ENCODE measurements at places on chromosomes 12 and 14.

- no peak for DNase-seq
Observed at GRCh38 chr12:110705309-110705708, 16.4 kb upstream of the HVCN1 start.

DNA sequence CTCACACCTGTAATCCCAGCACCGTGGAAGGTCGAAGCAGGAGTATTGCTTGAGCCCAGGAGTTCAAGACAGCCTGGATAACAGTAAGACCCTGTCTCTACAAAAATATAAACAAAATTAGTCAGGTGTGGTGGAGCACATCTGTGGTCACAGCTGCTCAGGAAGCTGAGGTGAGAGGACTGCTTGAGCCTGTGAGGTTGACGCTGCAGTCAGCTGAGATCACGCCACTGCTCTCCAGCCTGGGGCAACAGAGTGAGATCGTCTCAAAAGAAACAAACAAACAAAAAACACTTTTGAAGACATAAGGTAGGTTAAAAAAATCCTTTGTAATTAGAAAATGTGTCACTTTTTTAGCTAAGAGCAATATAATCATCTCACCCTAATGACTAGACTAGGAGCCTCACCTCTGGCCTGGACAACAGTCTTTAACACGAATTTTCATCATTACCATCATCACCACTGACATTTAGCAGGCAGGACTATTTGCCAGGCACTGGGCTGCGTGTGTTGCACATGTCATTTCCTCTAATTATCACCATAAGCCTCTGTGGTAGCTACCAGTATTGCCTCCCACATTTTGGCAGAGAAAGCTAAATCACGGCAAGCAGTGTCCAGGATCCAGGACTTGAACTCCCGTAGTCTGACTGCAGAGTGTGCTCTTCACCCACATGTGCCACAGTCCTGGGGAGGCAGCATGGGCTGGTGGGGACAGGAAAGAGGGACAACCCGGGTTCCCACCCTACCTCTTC, 4.6 kb upstream of the SYCP3 start:
- DNase-seq = no peak

GRCh38 chr14:76015191-76015590, 29.6 kb downstream of the IFT43 start:
- DNase-seq = no peak

- DNase-seq = no peak
Observed at GRCh38 chr14:97705976-97706375, 908.8 kb downstream of the VRK1 start.

DNA sequence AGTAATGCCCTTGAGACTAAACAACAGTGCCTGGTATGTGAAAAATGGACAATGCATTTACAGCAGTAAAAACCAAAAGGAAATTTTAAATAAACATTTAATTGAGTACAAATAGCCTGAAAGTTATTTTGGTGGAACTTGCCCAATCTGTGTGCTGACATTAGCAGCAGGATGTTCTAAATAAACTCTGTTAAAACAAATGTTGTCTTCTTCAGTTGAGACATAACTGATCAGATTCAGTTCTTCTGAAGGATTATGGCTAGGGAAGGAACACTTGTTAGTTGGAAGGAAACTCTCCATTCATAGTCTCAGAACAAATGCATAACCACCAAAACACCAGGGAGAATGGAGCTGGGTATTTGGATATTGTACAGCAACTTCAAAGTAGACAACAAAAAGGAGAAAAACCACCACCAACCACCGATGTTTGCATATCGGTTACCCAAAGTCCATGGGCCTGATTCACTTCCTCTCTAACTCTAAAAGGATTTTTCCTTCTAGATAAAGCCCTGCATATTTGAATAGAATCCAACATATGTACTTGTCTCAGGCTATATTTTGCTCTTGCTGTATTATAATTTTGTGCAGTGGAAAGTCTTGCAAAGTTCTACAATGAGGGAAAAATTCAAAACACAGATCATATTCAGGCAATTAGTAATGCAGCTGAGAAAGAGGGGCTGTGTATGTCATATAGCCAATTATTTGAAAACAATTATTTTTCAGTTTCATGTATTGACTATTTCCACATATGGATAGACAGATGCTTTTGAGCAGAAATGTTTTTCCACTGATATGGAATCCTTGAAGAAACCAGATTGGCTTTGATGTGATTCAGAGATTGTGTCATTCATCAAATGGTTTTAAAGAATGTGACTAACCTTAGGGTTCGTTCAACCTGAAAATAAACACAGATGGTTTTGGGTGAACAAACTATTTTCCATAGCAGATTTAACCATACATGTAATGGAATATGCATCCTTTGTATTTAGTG, 152.2 kb upstream of the BMP4 start:
- peak; percentile 50 for DNase-seq

DNA sequence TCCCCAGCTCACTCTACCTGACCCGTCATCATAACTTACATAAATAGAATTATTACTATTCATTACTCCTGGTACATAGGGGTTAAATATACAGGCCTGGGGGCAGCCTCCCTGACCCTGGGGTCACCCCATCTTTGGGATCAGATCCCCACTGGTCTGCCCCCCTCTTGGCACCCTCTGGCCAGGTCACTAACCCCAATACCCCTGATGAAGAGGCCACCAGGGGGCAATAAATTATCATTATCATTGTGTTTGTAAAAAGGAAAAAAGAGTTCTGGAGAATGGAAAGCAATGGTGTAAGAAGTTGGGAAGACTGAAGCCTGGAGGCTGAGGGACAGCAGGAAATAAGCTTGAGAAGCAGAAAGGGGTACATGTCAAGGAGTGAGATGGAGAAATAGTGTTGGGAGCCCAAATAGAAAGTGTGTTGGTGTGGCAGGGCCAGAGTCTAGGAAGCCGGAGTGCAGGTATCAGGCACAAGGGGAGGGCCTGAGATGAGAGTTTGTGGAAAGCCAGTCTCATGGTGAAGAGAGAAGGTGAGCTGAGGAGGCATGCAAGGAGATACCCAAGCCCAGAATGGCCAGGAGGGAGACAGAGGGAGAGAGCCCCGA, 6.1 kb upstream of the AAAS start:
- no peak for DNase-seq

DNA sequence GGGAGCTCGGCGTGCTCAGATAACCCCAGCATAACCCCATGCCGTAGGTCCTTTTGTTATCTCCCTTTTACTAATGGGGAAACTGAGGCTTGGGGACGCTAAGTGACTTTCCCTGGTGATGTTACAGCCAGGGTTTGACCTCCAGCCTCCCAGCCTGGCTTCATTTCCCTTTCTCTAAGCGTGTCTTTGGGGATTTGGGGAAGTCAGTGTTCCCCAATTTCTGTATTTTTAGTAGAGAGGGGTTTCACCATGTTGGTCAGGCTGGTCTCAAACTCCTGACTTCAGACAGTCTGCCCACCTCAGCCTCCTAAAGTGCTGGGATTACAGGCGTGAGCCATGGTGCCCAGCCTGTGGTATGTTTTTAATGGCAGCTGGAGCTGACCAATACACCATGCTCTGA, 85.4 kb downstream of the PHETA1 start:
- no peak for DNase-seq

DNA sequence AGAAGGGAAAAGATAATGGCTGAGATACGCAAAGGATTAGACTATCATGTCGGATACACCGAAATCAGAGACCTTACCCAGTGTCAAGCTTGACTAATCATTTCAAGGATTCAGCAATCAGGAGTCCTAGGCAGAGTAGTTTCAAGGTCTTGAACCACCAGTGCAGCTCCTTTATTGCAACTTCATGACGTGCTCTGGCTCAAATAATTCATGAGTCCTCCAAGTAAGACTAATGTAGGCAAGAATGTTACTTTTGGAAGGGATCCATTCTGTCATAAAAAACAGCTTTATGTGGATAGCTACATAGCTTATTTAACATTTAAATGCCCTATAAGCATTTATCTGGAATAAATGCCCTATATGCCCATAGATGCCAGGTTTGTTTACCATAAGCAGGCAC, 123.2 kb downstream of the LMO3 start:
- DNase-seq = no peak

GRCh38 chr12:14256121-14256520, 109.4 kb upstream of the ATF7IP start:
- DNase-seq = no peak

GRCh38 chr14:33728010-33728498, 222.8 kb downstream of the EGLN3 start:
- DNase-seq = no peak

DNA sequence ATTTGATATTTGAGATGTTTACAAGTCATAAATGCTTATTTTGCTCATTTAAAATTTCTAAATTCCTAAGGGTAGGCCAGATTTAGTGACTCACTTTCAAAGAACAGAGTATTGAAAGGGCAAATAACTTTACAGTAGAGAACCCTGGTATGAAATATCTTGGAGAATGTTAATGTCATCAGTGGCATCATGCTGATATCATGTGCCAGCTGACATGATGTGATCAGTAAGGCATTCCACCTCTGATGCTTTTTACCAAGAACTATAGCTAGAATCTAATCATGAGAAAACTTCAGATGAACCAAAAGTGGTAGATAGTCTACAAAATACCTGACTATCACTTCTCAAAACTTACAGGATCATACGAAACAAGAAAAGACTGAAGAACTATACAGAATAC, 2.9 kb upstream of the FLRT2 start:
- DNase-seq = no peak

DNA sequence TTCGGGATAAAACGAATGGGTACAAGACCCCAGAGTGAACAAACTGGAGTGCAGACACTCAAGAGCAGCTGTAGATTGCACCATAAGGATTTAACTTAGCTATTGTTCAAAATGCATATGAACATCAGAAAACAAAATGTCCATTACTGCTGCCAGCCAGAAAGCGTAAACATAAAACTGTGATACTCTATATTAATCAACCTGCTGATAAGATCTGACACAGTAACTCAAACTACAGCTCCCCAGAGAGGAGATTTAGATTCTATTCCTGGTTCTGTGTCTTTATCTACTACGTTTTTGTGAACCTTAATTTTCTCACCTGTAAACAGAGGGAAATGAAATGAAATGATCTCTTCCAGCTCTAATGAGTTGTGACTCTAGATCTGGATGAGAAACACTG, 22.3 kb downstream of the LRIG3 start:
- DNase-seq = no peak

DNA sequence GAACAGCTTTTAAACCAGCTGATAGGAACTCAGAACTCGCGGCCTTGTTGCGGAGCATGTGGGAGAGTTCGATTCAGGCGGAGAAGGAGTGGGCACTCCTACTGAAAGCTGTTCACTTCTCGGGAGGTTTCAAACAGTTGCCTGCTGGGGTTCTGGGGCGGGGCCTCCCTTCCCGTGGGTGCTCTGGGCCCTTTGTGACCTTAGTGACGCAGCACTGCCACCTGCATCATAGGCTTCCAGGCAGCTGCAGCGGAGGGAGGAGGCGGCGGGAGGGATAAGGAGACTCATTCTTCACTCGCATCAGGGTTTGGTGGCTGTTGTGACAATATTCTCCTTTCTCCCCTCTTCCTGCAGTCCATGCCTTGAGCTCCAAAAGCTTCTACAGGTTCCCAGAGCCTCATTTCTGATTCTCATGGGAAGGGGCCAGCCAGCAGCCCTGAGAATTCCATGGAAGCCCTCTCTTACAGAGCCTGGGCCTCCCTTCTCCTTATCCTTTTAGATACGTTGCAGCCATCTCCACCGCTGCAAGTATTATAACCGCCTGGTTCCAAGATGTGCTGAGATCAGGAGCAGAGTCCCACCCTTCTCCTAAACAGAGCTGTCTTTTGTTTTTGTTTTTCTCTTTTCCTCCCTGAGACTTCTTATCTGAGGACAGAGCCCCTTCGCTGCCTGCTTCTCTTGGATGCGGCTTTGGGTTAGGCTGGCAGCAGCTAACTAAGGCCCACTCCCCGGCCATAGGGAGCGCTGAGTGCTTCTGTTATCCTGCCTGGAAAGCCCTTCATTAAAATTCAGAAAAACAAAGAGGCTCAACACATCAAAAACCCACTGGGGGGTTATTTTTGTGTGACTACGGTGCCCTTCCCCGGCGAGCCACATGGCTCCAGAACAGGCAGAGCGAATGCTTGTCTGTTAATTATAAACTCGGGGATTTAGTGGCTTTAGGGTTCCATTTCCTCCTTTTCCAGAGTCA, 67.6 kb upstream of the GPATCH2L start:
- no peak for DNase-seq

DNA sequence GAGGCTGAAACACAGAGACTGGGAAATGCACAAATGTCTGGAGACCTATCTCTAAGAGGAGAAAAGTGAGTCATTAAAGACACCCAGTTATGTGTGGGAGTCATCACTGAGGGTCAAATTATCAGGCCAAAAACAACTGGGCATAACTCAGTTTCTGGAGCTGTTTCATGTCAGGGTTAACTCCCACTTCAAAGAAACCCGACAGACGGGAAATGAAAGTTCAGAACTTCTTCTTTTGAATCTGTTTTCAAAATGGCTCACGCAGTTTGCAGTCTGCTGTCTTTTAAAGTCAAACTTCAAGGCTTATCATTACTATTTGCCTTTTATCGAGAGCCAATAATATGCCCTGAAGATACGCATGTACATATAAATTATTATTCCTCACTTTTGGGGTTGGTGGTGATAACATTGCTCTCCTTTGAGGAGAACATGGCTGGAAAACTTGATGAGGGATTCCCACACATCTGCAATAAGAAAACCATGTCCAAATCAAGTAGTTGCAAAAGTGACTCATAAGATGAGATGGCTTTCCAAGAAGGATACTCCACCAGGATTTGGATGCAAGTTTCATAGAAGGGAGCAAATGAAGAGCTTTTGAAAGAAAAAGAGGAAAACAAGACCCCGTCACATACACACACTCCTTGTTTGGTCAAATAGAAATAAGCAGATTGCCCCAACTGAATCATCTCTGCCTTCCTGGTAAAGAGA, 341.4 kb downstream of the ADAMTS20 start:
- DNase-seq = no peak
